Stimulated activated CD8-positive, alpha-beta memory T cell treated with anti-CD3 and anti-CD28 coated beads, Interleukin-2, amount 100 ng/mL, for 1 hour (primary cell): ENCODE measurements at places on chromosomes 4 and X.

DNA sequence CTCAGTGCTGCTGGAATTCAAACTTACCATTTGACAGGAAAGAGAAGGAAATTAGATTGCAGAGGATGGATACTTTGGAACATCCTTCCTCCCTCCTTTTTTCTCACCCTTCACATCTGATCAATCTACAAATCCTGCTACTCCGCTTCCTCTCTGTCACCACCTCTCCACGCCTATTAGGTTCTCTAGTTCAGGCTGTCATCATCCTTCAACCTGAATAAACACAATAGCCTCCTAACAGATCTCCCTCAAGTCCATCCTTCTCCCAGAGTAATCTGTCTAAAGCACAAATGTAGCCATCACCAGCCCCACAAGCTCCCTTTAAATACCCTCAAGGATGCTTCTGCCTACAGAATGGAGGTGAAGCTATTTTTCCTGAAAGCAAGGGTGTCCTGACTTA, 20.0 kb upstream of the SLAIN2 start:
- no peak for DNase-seq

GRCh38 chr4:118313098-118313497, 39.7 kb downstream of the PRSS12 start:
- no peak for DNase-seq

- DNase-seq, result no peak
These were observed 44.7 kb downstream of the FAM53A start for GRCh38 chr4:1639299-1639868.

GRCh38 chr4:157128395-157128794, 52.4 kb downstream of the GLRB start:
- no peak for DNase-seq
